RPMI7951 (cell line): ENCODE measurements at places on chromosomes 12 and 14.

GRCh38 chr14:105420974-105421674, 1.5 kb downstream of the MTA1 start:
- DNase-seq = no peak

DNA sequence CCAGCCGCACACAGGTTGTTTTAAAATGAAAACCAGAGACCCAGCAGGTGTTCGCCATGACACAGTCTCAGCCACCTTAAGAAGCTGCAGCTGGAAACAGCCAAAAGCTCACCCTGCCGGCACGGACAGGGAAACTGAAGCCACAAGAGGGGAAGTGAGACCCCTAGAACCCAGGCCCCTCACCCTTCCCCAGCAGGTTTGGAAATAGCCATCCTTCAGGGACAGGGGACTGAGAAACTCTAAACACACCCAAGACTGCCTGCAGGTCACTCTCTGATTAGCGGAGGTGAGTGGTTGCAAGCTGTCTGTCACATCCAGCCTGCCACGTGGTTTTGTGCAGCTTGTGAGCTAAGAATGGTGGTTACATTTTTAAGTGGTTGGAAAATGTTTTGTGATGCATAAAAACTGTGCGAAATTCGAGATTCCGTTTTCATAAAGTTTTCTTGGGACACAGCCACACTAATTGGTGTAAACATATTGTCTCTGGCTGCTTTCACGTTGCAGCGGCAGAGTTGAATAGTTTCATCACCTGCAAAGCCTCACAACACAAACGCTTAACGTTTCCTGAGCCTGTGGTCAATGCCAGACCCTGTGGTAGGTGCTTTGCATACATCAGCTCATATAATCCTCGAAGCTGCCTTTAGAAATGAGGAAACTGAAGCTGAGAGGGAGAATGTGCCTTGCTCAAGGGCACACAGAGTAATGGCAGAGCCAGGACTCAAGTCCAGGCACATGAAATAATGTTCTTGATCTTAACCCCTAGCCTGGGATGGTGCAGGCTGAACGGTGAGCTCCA, 1.7 kb upstream of the SELPLG start:
- DNase-seq = no peak

GRCh38 chr12:3869865-3870264, 3.3 kb downstream of the PARP11 start:
- DNase-seq = no peak

DNA sequence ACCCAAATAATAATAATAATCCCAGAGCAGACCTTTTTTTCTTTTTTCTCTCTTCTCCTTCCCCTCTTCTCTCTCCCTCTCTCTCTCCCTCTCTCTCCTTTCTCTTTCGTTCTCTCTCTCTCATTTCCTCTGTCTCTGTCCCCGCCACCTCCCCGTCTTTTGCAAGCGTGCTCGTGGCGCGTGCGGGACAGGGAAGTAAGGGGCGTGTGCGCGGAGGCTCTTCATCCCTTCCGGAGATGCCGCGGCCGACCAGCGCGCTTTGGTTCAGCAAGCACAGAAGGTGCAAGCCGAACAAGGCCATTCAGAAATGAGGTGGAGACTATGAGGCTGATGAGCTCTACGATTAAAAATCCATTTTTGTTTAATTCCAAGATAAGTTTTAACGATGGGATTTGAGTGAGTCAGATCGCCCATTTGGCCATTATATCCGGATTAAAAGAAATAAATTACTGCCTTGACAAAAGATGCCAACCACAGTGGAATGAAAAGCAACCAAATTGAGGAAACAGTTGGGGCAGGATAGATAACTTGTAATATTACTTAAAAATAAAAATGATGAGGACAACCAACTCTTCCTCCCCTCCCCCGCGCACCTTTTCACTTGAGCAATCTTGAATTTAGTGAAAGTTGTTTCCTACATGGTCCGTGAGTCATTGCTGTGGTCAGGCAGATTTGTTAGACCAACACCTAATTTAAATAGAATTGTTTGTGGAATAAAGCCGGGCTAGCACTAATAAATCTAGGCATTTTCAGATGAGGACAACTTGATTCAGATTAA, 1.2 kb upstream of the AMIGO2 start:
- peak; percentile 69 for DNase-seq

DNA sequence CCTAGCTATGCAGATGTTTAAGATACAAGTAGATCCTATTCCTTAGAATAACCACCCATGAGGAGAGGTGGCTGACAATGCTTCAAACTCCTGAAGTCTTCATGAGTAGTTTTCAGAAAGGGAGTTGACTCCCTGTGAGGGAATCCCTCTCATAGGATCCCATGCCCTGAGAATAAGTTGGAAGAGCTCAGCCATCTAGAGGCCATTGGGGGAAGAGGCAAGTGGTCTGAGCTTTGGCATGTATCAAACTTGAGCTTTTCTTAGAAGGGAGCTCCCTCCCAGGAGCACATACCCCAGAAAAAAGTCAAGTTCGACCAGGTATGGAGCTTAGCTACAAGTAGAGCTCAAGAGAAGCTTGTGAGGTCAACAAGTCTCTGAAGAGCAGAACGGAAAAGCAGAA, 165.7 kb upstream of the RBM19 start:
- no peak for DNase-seq

- DNase-seq = no peak
Observed at GRCh38 chr12:42557586-42558172, 31.9 kb downstream of the PRICKLE1 start.

DNA sequence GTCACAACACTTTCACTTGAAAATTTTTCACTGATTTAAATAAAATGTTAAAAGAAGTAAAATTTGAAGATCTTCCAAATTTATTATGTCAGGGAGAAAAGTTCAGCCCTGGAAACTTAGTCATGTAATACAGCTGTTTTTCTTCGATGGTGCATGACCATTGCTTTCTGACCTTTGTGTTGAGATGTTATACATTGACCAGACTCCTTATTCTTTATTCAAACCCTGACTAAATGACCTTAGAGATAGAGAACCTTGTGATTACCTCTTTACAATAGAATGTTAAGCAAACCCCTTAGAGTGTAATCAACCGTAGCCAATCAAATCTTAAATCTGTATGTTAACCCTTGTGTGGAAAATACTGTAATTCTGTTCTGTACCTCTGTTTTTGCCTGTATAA, 34.5 kb downstream of the PLCZ1 start:
- DNase-seq = no peak

GRCh38 chr12:113297214-113297587, 37.7 kb downstream of the SLC8B1 start:
- DNase-seq = no peak

- no peak for DNase-seq
Observed at GRCh38 chr12:694734-695503, 31.7 kb upstream of the NINJ2 start.

DNA sequence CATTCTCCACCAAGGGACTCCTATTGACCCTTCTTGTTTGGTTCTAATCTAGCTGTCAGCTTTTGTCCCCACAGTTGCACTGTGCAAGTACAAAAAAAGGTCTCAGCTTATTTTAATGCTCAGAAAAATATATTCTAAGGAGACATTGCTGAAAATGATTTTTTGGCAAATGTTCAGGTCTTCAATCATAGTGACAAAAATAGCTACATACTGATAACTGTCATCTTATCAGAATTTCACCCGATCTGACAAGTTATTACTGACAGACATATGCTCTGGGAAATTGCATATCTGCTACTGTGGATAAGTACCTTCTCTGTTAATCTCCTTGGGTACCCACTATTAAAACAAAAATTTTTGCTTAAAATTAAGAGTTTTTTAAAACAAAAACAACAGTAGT, 263.6 kb downstream of the FLRT2 start:
- DNase-seq = no peak

GRCh38 chr12:89928467-89928866, 219.8 kb upstream of the ATP2B1 start:
- DNase-seq = no peak

DNA sequence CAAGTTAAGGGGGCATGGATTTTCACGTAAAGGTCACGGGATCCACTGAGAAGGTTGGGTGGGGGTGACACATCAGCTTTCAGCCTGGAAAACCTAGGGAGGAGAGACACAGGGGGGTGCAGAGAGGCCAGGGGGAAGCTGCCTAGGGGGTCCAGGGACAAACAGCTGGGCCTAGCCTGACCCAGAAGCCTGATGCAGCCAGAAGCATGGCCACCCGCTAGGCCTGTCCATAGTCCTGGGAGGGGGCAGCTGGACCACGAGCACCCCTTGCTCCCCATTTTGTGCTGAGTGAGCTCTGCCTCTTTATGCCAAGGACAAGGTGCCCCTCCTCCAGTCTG, 322.7 kb upstream of the RTL1 start:
- DNase-seq = no peak

DNA sequence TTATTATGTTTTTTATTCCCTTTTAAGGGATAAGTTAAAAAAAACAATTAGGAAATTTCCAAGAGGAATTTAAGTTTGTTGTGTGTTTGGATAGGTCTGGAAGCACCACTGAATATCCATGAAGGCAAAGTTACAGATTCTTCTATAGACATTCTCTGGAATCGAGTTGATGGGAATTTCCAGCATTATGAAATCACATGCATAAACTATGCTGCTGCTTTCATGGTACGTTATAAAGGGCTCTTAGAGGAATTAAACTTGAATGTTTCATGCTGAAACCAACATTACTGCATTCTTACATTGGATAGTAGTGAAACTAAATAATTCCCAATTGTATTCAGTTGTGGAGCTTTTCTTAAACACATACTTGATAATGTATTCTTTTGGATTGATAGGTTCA, 21.5 kb upstream of the PTPRQ start:
- DNase-seq = no peak

GRCh38 chr12:52149651-52150241, 42.1 kb downstream of the KRT80 start:
- DNase-seq = peak; percentile 40

- DNase-seq = no peak
Observed at GRCh38 chr12:54138219-54138618, 50.6 kb downstream of the SMUG1 start.

- no peak for DNase-seq
Observed at GRCh38 chr12:69932676-69933552, 107.9 kb downstream of the MYRFL start.

GRCh38 chr12:76340680-76341435, 7.4 kb downstream of the BBS10 start:
- DNase-seq = no peak

GRCh38 chr12:91636721-91637120, 454.1 kb upstream of the DCN start:
- DNase-seq = no peak

- no peak for DNase-seq
Observed at GRCh38 chr14:105063056-105063455, 2.2 kb downstream of the GPR132 start.

GRCh38 chr14:72451054-72451972, 442.6 kb downstream of the DPF3 start:
- DNase-seq = peak; percentile 56

GRCh38 chr12:66590275-66590985, 88.4 kb downstream of the GRIP1 start:
- DNase-seq = no peak

DNA sequence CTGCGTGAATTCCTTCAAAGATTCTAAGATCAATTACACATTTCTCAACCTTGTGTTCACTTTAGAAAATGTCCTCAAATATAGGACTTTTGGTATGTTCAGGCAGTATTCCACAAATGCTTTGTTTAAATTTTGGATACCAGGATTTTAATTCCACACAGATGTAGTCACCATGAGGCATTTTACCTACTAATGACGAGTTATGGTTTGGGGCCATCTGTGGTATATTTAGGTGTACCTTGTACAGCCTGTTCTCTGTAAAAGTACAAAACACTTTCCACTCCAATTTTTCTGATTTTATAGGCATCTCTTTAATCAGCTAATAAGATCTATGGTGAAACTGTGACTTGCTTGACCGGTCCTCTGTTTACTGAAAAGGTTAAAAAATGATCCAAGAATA, 275.7 kb upstream of the PRICKLE1 start:
- DNase-seq = no peak

- no peak for DNase-seq
Observed at GRCh38 chr14:54202288-54202687, 194.5 kb upstream of the CDKN3 start.

DNA sequence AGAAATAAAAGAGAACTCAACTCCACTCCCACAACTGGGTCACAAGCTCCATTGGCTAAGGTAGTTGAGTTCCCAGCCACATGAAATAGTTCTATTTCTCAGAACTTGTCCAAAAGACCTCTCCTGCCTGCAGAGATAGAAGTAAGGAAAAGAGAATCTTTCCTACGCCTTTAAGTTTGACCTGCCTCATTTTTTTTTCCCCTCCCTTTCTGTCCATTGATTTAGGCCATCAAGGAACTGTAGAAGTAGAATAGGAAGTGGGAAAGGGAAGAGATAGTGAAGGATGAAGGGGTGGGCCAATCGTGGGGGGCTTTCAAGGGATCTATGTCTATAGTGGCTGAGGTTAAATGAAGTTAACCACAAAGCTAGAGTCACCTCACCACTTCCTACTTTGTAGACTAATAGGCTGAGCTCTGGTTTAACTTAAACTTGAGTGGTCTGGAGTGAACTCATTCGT, 13.9 kb upstream of the NUDT4 start:
- DNase-seq = no peak

GRCh38 chr14:51877810-51878209, 17.4 kb downstream of the GNG2 start:
- DNase-seq = no peak

DNA sequence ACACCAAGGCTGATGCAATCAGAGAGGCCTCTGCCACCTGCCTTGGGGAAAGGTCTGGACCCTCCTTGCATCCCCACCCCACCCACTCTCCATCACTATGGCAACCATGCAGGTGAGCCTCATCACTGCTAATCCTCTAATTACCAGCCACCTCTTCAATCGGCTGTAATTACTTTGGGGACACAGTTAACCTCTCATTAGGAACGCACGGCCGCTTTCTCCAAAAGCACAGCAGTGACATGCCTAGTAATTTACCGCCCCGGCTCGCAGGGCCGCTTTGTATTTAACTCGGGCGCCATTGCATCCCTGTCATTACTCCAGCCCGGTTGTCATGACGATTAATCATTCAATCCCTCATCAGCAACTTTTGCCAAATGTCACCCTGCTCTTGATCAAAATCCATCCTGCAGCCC, 36.3 kb upstream of the FAM222A start:
- DNase-seq = no peak

DNA sequence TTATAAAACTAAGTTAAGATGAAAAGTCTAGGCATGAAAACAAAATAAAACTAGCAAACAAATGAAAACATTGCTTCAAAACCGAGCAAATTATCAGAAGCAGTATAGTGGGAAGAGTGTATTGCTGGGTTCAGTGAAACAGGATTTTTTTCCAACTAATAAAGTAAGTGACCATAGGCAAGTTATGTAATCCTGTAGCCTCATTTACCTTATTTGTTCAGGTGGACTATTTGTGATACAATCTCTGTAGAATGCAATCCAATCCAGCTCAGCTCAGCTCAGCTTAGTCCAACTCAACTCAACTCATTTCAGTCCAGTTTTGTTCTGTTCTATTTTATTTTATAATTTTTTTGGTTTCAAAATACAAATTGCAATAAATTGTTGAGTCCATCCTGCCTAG, 276.7 kb upstream of the LRIG3 start:
- no peak for DNase-seq

DNA sequence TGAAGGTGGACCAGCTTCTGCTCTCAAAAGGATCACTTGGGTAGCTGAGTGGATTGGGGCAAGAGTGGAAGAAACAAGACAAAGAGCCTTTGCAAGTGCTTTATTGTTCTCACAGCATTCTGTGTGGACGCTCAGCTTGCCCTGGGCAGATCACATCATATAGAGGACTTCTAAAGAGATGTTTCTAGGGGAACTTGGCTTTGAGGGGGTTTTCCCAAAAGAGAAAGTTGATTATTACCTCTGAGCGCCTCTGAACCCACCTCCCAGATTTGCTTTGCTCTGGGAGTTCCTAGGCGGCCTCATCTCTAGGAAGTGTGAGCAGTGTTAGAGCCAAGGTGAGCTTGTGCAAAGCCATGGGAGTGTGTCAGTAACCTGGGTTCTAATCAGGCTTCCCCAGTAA, 81.7 kb downstream of the RIN3 start:
- DNase-seq = no peak
